Heart left ventricle (tissue), 16 donors: ENCODE measurements at places on chromosomes 16 and 17. TPM values are rescaled to one million over a fixed set of nuclear protein-coding genes. Genes with fewer than 3 reads are reported as not detected.

DNA sequence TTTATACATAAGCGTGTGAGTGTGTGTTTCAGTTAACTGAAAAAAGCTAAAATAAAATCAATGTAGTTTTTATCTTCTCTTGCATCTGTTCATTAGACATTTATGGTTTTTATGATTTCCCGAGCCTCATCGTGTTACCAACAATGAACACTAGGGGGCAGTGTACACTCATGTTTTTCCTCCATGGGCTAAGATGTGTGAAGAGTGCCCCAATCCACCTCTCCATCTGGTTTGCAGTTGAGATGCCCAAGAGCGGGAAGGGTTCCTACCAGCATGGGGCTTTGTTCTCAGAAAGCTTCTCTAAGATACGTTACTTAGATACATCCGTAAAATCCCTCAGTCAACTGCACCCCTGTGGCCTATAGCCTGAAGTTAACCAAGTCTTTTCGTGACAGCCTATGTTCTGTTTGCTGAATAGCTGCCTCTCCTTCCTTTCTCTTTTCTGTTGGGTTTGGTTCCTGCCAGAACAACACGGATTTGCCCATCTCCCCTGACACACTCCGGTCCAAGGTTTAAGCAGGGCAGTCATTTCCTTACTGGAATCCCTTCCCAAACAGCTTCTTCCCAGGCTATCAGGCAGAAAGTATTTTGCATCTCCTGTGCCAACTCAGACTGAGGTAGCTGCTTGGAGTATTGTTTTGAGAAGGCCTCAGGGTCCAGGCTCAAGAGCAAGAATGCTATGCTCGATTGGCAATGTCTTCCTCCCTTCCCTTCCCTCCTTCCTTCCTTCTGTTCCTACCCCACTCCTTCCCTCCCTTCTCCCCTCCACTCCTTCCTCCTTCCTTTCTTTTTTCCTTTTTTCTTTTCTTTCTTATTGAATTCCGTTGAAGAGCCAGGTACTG, 12.9 kb upstream of the ELAC2 start:
- no peak for DNase-seq

- DNase-seq: no peak
These were observed 3.9 kb upstream of the NT5C start for GRCh38 chr17:75135452-75135851.

DNA sequence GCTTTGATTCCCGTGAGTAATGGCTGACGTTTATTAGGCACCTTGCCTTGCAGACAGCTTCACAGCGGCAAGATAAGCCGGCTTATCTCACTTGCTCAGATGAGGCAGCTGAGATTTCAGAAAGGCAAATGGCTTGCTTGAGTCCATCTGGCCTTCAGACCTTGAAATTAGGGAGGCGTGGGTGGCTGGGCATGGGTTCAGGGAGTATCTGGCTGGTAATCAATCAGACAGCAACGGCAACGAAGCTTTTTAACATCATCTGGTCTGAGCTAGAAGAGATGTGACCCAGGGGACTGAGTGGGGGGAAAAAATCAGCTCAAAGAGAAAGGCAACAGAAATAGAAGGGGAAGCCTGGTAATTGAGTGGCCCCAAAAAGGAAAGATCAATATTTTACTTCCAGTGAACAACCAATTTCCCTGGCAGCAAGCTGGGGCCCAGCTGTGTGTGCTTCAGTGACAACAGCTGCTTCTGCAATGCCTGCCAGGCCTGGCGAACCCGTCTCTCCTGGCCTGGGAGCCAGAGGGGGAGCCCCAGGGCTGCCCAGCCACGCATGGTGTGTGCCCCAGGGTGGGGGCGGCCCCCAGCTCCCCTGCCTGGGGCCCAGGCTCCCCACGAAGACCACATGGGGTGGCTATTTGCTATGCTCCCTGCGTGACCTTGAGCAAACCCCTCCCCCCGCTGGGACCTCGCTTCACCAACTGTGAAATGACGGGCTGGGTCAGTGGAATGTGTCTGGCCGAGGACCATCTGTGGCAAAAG, 34.0 kb downstream of the RAB11FIP4 start:
- DNase-seq: no peak

- DNase-seq: peak; percentile 39
These were observed 744 bp upstream of the LRRC37A3 start for GRCh38 chr17:64920026-64920418.

DNA sequence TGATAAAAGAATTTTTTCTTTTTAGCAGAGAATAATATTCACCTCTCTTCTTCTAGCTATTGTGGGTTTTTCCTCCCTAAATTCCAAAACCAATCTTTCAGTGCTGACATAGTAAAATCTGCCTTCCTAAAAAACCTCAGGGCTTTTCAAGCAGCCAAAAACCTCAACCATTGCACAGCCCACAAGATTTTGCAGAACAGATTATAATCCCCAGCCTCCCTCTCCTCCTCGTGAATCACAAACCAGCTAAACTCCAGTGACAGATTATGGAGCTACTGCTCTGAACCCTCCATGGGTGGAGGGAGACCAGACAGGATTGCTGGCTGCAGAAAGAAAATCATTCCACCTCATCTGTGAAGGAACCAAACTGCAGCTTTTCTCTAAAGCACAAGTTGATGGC, 341.6 kb downstream of the SOX9 start:
- no peak for DNase-seq

DNA sequence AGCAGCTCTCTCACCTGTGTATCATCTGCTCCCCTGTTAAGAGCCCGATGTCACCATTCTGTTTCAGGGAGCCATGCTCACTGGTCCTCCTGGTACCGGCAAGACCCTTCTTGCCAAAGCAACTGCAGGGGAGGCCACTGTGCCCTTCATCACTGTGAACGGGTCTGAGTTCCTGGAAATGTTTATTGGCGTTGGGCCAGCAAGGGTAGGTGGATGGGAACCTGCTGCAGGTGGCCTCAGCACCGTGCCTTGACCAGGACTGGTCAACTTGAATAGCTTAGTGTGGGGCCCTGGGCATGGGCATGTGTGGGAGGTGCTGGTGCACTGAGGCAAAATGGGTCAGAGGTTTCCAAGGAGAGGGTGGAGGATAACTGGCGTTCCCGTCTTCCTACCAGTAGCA, 28.5 kb downstream of the DBNDD1 start:
- DNase-seq: no peak

GRCh38 chr17:71790791-71791190, 330.0 kb upstream of the SOX9 start:
- DNase-seq: no peak

GRCh38 chr17:40242774-40243173, 23.7 kb downstream of the WIPF2 start:
- no peak for DNase-seq

GRCh38 chr17:54992797-54993639, 24.5 kb downstream of the STXBP4 start:
- DNase-seq: no peak

DNA sequence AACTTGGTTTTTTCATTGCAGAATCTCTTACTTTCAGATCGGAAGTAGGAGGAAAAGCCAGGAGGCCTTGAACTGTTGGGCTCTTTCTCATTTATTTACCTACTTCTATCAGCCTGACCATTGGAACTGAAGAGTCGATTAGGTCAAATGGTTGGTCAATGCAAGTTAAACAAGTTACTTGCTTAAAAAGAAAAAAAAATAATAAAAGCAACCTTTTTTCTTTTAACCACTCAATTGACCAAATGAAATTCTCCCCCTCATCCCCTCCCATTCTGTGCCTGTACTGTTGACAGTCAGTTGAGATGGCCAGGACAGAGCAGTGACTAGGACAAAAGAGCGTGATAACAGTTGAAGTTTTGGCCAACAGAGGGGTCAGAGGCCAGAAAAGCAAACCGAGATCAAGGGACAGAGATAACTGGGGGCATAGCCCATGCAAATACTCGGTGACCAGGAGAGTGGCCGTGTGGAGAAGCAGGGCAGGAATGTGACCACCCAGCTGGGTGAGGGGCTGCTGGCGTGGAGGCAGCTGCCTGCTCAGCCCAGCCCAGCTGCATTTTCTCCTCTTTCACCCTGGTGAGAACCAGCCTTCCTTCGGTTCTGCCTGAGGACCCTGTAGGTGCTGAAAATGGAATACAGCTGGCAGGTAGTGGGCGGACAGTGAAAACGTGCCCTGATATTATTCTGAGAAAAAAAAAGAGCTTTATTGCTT, 72.2 kb downstream of the HS3ST3B1 start:
- no peak for DNase-seq

- no peak for DNase-seq
These were observed 30.0 kb downstream of the SF3B3 start for GRCh38 chr16:70553645-70554044.

The PNMT gene
- polyA plus RNA-seq: 15.6 TPM

DNA sequence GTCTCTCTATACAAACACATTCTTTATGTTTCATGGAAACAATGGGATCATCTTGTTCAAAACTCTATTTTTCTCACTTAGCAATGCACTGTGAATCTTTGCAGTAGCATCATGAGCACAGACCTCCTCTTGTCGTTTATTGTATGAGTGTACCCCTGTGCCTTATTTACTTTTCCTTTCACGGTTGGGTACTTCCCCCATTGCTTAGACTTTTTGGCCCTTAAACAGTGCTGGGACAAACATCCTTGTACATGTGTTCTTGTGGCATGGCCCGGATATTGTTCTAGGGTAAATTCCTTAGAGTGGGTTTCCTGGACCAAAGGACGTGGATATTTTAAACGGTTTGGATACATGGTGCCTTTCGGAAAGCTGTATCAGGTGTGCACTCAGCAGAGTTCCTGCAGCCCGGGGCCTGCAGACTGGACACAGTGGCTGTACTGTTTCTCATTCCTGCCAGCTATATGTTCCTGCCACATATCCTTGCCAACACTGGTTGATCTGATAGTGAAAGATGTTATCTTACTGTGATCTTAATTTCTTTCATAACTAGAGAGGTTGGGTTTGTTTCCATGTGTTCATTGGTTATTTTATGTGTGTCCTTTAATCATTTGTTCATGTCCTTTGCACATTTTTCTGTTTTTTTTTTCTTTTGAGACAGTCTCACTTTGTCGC, 111.1 kb downstream of the OR1D5 start:
- DNase-seq: no peak

The SEZ6 gene
- polyA plus RNA-seq: not detected

DNA sequence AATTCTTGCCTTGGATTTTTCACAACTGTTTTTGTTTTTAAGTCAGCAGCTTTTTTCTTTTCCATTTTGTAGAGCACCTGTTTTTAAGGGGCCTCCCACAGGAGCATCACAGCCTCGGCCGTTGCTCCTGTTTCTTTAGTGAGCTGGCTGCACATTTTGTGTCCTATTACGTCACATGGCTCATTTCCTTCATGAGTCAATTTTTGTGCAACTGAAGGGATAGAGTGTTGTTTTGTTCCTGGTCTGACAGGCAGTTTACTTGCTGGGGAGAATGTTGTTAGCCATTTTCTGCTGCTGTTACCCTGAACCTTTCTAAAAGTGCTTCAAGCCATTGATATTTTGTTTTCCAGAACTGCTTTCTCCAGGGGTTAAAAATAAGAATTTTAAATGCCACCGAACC, 45.0 kb upstream of the CRISPLD2 start:
- DNase-seq: no peak

The COX6A2 gene
- polyA plus RNA-seq: 1,628 TPM

DNA sequence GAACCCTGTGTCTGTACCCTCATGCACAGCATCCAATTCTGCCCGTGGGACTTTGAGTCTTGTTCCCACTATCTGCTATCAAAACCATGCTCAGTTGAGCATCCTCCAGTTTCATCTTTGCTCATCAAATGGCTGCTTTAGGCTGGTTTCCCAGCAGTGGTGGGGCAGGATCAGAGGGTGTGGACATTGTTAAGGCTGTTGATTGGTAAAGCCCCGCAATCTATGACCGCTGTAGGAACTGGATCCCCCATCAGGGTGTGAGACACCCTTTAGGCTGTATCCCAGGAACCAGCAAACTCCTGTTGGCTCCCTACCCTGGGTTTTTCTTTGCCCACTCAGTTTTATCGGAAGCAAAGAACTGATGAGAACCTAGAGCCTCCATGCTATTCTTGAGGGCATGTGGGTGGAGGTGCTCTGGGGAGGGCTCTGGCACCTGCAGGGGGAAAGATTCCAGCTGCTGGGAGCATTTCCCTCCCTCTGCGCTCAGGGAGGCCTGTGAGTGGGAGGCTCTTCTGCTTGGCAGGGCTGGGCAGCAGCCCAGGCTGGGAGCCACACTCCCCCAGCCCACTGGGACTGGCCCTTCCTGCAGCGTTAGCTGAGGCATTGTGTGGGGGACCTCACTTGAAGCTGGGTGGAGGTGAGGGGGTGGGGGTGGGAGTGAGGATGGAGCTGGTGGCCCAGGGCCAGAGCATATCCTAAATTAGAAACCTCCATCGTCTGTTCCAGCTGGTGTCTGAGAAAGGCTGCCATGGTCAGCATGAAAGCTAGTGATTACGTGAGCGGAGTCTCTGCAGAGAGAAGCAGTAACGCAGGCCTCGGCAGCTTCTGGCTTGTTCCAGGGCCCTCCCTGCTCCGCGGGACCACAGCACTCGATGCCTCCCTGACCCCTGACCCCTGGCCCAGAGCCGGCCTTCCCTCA, 160.6 kb downstream of the IRF8 start:
- peak; percentile 85 for DNase-seq
